ENCODE measurements at places on chromosomes 11 and 22.

- DNase-seq: peak; percentile 30
Measured at GRCh38 chr22:19143967-19144400, 467 bp downstream of the ESS2 start.

DNA sequence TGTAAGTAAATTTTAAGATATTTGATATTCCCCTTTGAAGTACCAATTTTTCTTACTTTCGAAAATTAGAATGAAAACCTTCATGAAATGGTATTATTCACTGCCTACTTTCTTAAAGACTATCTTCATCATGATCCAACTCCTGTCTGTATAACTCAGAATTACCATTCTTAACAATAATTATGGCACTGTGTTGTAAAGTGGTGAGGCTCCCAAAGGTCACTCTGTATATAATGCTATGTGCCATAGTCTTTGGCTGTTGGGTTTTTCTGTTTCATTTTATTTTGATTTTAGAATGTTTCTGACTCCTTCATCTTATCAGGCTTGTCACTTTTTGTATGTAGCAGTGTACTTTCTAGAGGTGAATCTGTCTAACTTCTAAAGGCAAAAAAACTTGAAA lies 52.4 kb downstream of the MAML2 start:
- DNase-seq: no peak

DNA sequence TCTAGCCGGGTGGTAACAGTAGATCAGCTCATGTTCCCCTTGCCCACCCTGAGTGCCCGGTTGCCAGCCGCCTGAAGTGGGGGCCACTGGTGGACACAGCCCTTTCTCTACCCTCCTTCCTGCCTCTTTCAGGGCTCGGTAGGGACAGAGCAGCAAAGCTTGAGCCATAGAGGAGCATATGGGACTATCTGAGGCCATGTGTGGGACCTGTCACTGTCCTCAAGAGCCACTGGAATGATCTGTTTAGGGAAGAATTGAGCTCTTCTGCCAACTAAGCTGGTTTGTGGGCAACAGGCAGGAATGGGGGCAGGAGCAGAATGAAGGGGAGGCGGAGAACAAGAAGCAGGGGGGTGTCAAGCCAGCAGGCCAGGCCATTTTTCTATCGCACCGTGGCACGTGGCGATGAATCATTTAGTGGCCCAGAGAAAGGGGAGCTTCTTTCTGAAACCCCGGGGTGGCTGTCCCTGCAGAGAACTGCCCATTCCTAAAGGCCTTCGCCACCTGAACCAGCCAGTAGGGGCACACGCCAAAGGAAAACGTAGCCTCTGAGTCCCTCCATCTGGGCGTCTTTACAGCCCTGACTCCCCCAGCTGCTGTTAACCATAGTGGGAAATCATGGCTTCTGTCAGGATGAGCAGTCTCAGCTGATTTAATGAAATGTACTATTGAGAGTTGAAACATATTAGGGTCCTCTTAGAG lies 8.8 kb downstream of the ASPHD2 start:
- DNase-seq: no peak

DNA sequence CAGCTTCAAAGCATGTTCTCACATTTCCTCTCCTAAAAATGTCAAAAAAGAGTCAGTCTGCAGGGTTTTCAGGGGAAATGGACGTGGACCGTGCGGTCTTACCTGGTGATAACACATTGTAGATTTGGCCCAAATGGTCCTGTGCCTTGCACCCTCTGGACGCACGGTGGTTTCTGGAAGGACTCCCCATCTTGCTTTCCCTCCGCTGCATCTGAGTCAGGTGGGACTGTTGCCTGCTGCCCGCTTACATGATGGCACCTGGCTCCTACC lies 1290.1 kb downstream of the TBC1D22A start:
- no peak for DNase-seq

GRCh38 chr22:49053578-49053977 lies 774.1 kb downstream of the BRD1 start:
- DNase-seq: no peak

GRCh38 chr11:23995891-23996290 lies 501.0 kb upstream of the LUZP2 start:
- no peak for DNase-seq

- DNase-seq: no peak
Measured at GRCh38 chr11:67384851-67385366, 6.9 kb upstream of the RAD9A start.

DNA sequence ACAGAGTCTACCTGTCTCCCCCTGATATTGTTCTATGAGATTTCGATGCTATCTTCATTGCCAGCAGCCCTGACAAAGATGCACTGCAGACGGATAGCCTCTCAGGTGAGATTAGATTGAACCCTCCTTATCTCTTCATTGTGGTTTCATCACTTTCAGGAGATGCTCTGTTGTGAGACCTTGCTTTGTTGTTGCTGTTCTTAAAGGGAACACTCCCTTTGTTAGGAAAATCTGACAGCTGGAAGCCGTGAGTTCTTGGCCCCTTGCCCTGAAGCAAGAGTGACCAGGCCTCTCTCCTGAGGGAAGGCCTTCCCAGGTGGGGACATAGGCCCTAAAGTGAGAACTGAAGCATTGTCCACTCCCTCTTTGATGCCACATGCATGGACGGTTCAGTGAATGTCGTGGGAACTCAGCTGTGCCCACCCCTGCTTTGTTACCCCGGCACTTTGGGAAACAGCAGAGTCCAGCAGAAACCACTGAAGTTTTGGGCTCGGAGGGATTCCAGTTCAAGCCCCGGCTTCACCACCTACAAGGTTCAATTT lies 976.1 kb downstream of the TBC1D22A start:
- no peak for DNase-seq

DNA sequence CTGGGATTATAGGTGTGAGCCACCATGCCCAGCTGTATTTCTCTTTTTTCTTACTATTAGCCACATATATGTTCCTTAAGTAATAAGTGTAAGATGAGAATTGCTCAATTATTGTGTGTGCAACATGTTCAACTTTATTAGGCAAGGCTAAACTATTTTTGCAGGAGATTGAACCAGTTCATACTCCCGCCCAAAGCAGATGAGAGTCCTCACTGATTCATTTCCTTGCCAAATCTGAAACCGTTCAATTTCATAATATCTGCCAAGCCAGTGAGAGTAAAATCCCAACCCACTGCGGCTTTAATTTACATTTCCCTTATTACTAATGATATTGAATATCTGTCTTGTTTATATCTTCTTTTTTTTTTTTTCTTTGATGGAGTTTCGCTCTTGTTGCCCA lies 48.4 kb downstream of the KCNJ4 start:
- DNase-seq: no peak

DNA sequence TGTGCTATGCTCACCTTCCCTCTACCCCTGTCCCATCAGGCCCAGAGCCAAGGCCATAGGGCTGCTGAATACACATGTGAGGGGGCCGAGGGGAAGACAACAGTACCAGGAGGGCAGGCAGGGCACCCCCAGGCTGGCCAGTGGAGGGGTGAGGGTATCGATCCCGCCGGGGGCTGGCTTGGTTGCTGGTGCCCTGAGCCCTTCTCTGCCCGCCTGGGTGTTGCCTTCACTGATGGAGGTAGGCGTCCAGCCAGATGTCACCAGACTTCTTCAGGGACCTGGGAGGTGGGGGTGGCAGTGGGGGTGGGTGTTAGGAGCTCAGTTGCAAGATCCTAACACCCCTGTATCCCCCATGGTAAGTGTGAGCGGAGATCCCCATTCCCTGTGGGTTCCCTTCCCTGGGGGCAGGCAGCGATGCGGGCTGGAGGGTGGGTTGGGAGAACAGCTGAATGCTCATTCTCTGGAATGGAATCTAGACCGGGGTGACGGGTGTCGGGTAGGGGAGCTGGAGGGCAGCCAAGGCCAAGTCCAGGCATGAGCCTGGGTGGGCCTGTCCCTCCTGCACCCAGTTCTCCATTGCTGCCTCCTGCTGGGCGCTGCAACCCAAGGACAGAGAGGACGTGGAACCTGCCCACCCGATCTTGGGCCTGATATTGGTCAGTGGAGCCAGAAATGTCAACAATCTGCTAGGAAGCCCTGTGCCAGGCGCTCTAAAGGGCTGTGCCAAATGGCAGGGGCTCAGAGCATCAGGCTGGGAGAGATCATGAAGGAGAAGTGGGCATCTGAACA lies 17.6 kb downstream of the FADS3 start:
- DNase-seq: no peak

GRCh38 chr22:20026204-20026908 lies 5.4 kb downstream of the TANGO2 start:
- no peak for DNase-seq

DNA sequence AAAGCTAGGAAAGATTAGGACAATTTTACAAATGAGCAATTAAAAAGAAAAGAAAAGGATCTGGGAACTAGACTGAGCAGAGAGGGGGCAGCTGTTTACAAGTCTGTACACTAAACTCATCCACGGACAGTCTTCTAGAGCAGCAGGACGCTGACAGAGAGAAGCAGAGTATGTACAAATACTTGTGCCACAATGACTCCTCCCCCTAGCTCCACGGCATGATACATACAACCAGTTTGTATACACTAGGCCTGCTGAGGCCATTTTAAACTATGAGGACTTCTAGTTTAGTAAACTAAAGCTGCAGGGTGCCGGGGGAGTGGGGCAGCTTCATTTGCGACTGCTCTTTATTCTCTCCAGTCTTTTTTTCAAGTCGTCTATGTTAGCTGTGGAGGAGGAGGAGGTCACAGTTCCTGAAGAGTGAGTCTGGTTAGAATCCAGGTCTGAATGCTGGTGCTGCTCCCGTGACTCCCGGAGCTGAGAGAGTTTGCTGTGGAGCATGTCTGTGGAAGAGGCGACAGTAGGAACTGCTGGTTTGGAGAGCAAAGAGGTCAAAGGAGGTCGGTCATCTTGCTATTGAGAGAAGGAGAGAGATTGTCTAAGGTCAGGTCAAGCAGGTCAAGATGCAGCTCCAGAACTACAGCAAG lies 24.8 kb downstream of the F2 start:
- no peak for DNase-seq

- DNase-seq: no peak
Measured at GRCh38 chr11:68925611-68926010, 21.9 kb downstream of the IGHMBP2 start.

DNA sequence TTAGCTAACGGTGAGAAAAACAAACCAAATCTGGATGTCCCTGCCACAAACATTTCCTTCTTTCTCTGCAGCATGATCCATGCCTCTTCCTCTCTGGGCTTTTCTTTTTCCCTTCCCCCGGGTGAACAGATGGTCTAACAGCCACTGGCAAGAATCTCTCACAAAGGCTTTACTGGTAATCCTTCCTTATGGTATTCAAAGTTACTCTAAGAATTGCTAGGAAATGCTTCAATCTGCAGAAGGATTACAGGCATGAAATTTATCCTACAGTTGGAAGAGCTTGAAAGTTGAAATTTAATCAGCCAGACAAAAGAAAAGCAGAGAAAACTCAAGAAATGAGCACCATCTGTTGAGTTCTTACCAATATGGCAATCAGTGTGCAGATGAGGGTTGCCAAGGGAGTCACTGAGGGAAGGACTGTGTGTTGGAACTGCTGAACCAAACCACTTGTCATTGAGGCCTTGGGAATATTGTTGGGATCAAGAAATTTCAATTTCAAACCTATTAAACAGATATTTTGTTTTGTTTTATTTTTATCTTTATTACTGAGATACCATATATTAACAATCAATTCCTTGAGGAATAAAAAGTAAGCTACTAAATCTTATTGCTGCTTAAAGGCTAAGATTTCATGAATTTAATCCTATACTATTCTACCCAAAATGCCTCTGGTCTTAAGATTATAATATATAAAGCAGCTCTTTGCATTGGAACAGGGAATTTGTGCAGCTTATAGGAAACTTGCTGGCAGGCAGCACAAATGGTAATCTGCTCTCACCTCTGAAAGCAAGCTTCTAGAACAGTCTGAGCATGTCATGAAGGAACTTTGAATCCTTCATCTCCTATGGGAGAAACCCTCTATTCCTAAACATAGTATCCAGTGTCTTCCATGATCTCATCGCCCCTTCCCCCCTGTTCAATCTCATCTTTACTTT lies 29.7 kb upstream of the NDUFC2 start:
- DNase-seq: no peak

GRCh38 chr11:19818619-19819018 lies 106.0 kb downstream of the NAV2 start:
- no peak for DNase-seq

GRCh38 chr11:132686886-132687285 lies 845.4 kb downstream of the OPCML start:
- DNase-seq: no peak

GRCh38 chr11:1938343-1939005 lies 8.7 kb upstream of the MRPL23 start:
- no peak for DNase-seq

DNA sequence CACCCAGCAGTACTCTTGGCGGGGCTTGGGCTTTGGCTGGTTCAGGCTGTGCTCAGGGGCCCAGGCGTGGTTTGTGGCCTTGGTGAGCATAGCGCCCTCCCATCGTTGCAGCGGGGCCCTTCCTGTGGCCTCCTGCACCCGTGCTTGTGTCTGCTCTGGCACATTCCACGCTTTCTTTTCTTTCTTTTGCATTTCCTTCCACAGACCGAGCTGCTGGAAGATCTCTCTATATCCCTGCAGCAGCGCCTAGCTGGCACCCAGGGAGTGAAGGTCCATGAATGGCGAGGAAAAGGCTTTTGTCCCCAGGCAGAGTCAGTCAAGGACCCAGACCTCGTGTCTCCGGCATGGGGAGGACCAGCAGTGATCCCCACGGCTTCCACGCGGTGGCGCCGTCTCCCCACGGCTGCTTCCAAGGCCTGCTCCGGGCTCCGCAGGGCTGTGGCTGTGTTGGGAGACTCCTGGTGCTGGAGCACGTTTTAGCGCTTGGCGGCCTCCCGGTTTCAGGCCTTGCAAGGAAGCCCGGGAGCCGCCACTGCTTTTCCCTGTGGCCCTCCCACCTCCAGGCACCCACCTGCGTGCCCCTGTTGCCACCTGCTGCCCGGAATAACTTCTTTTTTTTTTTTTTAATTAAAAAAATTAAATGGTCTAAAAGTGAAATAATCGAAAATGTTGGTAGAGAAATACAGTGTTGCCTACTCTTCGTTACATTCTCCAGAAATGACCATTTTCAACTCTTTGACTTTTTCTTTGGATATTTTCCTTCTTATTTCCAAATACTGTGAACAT lies 28.5 kb downstream of the GLB1L2 start:
- DNase-seq: peak; percentile 61

GRCh38 chr11:11555208-11555607 lies 66.6 kb downstream of the GALNT18 start:
- DNase-seq: no peak

DNA sequence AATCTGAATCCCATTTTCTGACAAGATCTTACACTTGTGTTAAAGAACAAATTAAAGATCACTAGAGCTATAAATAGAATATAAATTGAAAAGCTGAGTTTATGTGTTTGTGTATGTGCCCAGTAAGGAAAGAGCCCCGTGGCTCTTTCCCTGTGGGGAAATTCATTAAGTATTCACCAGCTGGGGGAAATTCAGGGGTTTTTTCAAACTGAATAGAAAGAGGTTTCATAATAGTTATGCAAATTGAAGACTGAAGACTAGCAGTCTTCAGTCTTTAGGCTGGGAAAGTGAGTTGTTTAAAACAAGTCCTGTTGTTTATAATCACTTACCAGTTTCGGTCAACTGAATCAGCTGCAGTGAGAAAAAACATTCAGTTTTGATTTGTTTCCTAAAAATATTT lies 11.3 kb upstream of the MS4A7 start:
- no peak for DNase-seq

DNA sequence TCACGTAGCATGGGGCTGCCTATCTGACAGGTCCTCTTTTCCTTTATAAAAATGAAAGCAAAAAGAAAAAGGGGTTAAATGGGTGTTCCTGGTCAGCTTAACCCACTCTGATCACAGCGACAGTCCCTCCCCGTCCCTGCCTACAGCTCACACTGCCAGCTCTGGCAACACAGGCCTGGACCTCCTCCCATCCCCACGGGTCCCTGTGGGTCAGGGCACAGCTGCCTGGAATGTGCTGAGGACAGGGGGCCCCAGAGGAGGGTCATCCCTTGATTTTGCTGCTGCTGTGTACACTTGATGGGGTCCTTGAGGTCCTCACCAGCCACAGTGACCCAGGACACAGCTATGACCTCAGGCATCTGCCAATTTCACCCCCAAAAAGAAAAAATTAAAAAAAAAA lies 29.6 kb upstream of the CYP2D6 start:
- no peak for DNase-seq

All from activated T-cell treated with anti-CD3 and anti-CD28 coated beads for 24 hours (primary cell).